ENCODE measurements at places on chromosomes 11 and 22.

DNA sequence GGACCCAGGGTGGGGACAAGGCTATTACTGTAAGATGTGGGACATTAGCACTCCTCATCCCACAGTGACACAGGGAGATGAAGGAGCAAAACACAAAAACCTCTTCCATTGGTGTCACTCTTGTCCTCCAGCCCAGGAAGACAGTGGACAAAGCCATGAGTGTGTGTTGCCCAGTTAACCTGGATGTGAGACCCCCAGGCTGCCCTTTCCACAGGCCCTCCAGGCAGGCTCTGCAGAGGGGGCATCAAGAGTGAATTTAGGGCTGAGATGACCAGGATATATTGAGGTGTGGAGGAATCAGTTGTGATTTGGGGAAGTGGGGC lies 111.3 kb downstream of the GGTLC2 start:
- no peak for DNase-seq

GRCh38 chr22:22893891-22894739 lies 6.5 kb downstream of the IGLL5 start:
- DNase-seq: no peak

GRCh38 chr11:74205181-74205580 lies 34.1 kb downstream of the PPME1 start:
- DNase-seq: no peak

DNA sequence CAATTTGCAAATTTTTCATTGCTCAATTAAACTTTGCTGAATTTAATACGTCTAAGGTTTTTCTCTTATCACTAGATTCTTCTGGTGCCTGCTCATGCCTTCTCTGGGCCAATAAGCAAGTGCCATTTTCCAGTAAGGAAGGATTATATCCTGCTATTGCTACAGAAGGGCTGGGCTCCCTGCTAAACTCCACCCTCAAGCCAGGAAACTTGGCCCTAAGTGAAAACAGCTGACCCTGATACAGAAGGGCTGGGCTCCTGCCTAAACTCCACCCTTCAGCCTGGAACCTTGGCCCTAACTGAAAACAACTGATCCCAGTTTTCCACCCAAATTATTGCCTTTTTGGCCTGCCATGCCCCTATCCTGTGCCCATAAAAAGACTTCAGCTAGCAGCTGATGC lies 385.3 kb downstream of the DYNC2H1 start:
- no peak for DNase-seq

DNA sequence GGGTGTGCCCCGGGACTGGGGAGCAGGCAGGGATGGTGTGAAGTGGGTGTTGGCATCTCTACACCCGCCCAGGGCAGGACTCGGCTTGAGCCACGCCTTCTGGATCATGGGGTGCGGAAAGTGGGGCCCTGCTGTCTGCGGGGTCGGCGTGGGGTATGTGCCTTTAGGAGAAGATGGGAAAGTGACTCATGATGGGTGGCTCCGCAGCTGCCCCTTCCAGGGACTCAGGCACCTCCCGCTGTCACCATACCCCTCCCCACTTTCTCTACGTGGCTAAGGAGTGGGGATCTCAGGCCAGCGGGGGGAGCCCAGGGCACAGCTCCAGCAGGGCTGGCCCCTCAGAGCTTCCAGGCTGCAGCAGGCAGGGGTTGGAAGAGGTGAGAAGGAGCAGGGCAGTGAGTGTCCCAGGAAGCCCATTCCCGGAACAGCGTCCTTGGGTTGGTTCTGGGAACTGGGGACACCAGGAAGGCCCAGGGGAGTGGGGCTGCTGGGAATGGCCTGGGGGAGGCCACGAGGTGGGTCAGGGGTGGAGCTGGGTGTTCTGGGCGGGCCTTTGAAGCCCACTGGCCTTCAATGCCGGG lies 102.9 kb upstream of the FGF3 start:
- DNase-seq: no peak

DNA sequence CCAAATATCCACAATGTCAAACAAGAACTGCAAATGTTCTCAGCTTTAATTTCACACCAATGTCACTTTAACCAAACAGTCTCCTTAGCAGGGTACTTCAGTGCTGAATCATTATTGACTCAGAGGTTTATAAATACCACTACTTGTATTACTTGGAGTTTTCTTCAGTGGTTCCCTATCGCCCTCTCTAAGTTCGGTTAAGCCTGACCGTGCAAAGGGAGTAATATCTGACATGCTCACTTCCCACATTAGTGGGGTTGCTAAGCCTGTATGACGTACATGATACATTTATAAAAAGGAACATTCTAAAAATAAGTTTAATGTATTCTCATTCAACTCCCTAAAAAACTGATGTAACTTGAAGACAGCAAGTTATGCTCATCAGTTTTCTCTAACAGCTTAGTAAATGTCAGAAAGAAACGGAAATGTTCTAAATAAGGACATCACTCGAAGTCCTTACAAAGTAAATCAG lies 93.1 kb upstream of the ZC3H12C start:
- no peak for DNase-seq

- no peak for DNase-seq
Measured at GRCh38 chr11:111148121-111148520, 97.4 kb upstream of the POU2AF2 start.

- DNase-seq: peak; percentile 47
Measured at GRCh38 chr11:74749127-74749964, 697 bp downstream of the RNF169 start.

DNA sequence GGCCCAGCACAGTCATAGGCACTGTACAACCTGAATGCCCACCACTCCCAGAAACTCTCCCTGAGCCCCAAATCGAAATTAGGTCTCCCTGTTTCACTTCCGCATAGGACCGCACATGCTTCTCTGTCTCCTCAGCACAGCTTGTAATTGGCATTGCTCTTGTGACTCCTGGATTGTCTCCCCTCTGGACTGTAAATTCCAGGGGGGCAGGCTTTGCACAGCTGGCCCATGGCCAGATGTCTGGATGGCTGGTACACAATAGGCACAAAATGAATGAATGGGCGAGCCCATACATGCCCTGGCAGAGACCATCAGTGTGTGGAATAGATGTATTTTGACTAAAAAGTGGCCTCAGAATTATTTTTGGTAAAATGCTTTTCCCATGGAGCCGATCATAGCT lies 63.3 kb upstream of the PHF21B start:
- DNase-seq: no peak

- DNase-seq: no peak
Measured at GRCh38 chr11:129282634-129283033, 90.5 kb upstream of the ARHGAP32 start.

DNA sequence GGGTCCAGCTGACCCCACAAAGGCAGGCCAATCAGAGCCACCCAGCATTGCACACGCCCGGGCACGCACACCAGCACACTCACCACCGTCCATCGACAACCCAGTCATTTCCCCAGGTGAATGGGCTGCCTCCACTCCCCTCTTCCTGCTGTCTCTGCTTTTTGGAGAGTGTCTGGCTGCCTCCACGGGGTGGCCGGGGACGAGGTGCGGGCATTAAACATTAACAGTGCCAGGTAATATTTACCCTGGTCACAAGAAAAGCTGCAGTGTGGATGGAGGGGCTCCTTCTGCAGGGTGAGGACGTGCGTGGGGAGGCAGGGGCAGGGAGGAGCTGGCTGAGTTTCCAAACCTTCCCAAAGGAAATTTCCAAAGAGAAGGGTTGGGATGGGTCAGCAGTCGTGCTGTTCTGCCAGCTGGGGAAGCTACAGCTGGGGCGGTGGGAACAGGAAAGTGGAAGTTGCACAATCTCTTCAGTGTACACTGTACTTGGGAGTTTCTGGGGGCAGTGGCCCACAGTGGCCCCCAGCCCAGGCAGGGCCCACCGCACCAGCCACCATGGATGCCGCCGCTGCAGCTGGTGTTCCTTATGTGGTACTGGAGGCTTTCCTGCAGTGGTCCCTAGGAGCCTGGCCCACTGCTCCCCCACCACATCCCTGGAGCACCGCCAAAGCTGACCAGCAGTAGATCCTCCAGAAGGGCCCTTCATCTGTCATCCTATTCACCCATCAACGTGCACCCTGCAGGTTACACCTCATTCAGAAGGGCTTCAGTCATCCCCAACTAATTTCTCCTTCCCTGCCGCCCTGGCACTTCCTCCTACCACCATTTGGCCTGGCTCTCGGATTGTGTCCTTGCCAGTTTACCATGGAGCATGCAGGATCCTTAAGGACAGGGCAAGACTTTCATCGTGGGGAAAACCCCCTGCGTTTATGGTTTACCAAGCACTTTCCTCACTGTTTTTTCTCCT lies at the start of gene FXYD2:
FXYD2 (minus strand) TSS at position 174 of the 967 bp plus-strand sequence; CDS start at position 108, 66 bp downstream.
- DNase-seq: no peak

DNA sequence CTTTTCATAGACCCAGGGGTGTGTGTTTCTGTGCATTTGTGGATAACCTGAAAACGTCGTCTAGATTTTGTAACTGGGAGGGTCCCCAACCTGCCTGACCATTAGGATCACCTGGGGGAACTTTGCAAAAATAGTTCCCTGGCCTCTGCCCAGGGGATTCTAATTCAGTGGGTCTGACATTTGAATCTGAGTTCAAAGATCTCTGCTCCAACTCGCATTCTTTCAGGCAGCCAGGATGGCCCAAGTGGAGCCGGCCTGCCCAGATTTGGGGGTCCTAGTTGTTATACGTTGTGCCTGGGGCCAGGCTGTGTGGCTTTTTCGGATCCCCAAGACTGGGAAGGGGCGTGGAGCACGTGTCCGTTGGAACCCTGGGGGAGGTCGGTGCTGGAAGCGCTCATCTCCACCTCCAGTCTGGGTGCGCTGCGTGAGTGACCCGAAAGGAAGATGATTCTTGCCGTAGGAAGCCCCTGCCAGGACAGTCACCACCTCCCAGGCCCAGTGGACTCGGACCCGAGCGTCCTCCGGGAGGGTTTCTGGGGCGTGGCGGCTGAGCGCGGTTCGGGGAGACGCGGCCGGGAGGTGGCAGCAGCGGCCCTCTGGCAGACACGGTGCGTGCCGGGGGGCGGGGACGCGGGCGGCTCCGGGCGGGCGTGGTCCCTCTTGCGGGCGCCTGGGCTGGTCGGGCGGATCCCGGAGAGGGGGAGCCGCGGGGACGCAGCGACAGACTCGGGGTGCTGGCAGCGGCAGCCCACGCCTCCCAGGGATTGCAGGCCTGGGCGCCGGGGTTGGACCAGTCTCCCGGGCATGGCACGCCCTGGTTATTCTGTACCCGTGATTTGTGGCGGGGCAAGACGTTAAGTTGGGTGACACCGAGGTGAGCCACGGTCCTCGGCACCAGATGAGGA lies 29.2 kb upstream of the PLET1 start:
- DNase-seq: peak; percentile 85

GRCh38 chr22:32475468-32476010 lies 928 bp downstream of the FBXO7 start:
- DNase-seq: no peak

DNA sequence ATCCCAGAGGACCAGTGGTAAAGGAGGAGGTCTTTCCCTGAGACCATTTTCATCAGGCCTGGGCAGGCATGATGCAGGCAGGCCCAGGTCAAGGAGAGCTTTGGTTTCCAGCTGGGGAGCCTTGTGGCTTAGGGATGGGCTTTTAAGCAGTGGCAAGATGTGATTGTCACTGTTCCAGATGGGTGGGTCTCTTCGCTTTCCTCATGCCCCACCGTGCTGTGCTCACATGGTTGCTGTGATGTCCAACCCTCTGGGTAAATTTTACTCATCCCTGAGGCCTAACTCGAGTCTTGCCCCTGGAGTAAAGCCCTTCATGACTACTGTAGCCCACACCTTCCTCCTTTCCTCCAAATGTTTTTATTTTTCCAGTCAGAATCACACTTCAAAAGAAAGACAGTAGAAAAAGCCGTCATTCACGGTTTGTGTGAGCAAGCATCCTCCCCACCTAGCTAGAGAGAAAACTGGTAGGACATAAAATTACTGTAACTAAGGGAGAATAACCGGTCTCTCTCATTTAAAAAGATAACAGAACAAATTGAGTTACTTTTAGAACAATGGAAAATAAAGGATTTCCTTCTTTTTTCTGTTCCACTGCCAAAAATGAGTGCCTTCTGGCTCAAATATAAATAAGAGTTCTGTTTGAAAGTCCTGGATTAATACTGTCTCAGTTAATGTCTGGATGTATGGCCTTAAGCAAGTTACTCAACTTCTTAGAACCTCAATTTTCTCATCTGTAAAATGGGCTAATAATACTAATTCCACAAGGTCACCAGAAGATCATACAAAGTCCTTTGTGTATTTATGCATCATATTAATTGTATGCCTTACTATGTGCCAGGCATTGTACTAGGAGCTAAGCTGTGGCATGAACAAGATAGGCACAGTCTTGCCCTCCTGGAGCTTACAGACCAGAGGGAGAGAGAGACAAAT lies 84.9 kb downstream of the ME3 start:
- DNase-seq: no peak

GRCh38 chr11:118609380-118610224 lies 2.2 kb downstream of the PHLDB1 start:
- peak; percentile 25 for DNase-seq

- no peak for DNase-seq
Measured at GRCh38 chr22:20009018-20009491, 7.6 kb downstream of the ARVCF start.

GRCh38 chr11:44298862-44299261 lies 11.1 kb downstream of the ALX4 start:
- no peak for DNase-seq

DNA sequence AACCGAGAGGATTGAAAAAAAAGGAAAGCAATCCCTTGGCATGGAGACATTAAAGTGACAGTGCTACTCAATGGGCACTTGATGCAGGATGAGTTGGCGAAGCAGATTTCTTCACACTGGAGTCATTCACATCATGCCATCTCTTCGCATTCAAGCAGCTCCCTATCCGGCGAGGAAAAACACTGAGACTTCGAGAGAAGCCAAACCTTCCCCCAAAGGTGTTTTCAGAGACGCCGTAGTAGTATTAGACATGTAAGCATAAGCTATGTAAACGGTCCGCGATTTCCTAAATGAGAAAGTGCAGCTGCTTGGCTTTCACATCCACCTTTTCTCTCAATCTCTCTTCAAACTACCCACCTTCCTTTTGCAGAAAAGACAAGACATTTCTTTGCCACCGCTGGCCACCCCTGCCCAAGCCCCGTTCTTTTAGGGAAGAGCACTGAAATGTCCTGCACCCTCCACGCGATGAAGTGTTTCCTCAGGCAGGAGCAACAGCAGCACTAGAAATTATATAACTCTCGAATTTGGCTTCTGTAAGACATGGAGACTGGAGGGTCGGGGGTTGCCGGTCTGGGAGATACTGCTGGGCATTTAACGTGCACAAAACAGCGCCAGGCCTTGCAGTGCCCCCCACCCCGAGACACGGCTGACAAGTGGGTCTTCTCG lies at the start of gene DLG2:
DLG2 (minus strand) TSS at position 13 of the 666 bp plus-strand sequence.
- DNase-seq: no peak

- DNase-seq: peak; percentile 58
Measured at GRCh38 chr11:64853709-64854108, 9.3 kb upstream of the CDC42BPG start.

- no peak for DNase-seq
Measured at GRCh38 chr22:23764899-23765881, 2.4 kb downstream of the C22orf15 start.

- DNase-seq: no peak
Measured at GRCh38 chr11:62352355-62353336, 15.4 kb downstream of the ASRGL1 start.

DNA sequence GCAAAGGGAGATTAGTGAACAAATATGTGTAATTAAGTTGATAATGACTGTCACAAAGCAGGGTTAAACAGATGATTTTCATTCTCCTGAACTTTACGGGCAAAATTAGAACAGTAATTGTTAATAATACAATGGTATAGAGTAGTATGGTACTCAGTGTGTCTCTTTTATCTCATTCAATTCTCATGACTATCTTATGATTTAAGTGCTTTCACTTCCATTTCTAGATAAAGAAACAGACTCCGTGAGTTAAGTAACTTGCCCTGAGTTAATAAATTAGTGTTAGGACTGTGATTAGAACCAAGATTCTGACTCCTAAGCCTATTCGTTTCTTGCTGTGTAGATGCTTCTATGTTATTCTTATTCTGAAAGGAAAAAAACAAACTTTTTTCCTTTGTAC lies 22.0 kb downstream of the PIH1D2 start:
- DNase-seq: no peak

GRCh38 chr11:115222863-115223530 lies 281.2 kb downstream of the CADM1 start:
- DNase-seq: no peak

Measured in central memory CD4-positive, alpha-beta T cell (primary cell).